ENCODE measurements at places on chromosomes 4 and X.

- peak; percentile 10 for DNase-seq
Measured at GRCh38 chr4:21470535-21470934, 478.0 kb downstream of the KCNIP4 start.

GRCh38 chr4:18858229-18858922 lies 836.8 kb upstream of the LCORL start:
- DNase-seq = no peak

DNA sequence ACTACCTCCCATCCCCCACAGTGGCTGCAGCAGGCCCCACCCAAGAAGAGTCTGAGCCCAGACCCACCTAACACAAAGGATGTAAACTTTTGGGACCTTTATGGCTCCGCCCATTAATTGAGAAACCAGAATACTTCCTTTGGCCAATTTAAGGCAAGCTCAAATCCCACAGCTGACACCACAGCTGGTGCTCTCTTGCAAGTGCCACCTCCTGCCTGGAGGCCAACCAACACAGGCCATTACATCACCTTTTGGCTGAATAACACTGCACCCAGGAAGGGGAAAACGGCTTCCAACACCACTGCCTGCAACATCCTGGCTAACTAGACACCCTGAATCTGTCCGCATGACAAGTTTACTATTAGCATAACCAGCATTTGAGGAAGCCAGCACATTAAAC lies 248.8 kb downstream of the PRDM5 start:
- DNase-seq = no peak

GRCh38 chr4:48047421-48047844 lies 30.9 kb downstream of the NIPAL1 start:
- DNase-seq = no peak

GRCh38 chrX:41350976-41351569 lies 17.1 kb downstream of the DDX3X start:
- no peak for DNase-seq

GRCh38 chr4:177785000-177785399 lies 342.8 kb upstream of the AGA start:
- DNase-seq = no peak

GRCh38 chr4:121449416-121449815 lies 68.6 kb upstream of the QRFPR start:
- DNase-seq = no peak

- DNase-seq = no peak
Measured at GRCh38 chr4:75830906-75831305, 71.3 kb downstream of the PPEF2 start.

DNA sequence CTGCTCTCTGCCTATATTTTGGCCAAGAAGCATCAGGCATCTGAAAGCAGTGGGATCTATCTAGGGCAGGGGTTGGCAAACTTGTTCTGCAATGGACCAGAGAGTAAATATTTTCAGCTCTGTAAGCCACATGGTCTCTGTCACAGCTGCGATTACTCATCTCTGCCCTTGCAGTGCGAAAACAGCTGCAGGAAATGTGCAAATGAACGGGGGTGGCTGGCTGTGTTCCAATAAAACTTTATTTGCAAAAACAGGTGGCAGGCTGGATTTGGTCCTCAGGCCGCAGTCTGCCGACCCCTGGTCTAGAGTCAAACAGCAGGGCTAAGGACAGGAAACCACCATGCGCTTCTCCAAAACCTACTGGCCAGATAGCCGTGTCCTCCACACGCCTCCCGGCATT lies 48.6 kb downstream of the ACOX3 start:
- peak; percentile 44 for DNase-seq

- no peak for DNase-seq
Measured at GRCh38 chrX:1239681-1240142, 27.3 kb upstream of the CRLF2 start.

- DNase-seq = no peak
Measured at GRCh38 chr4:112942997-112943396, 106.5 kb upstream of the ANK2 start.

GRCh38 chr4:85603437-85604336 lies 128.7 kb downstream of the ARHGAP24 start:
- no peak for DNase-seq

DNA sequence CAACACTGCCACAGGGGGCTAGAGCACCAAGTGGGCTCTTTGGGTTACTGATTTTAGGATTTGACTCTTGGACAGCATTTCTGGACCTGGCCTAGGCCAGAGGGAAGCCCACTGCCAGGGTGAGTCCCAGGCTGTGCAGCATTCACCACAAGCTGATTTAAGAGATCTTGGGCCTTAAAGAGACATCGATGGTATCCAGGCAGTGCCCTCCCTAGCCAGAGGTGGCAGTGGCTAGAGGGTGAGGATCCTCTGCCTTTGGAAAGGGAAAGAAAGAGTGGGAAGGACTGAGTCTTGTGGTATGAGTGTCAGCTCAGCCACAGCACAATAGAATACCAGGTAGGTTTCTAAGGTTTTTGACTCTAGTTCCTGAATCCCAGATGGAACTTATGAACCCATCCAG lies 613.9 kb downstream of the FAT4 start:
- no peak for DNase-seq

GRCh38 chr4:158861281-158861680 lies 92.5 kb downstream of the FNIP2 start:
- no peak for DNase-seq

DNA sequence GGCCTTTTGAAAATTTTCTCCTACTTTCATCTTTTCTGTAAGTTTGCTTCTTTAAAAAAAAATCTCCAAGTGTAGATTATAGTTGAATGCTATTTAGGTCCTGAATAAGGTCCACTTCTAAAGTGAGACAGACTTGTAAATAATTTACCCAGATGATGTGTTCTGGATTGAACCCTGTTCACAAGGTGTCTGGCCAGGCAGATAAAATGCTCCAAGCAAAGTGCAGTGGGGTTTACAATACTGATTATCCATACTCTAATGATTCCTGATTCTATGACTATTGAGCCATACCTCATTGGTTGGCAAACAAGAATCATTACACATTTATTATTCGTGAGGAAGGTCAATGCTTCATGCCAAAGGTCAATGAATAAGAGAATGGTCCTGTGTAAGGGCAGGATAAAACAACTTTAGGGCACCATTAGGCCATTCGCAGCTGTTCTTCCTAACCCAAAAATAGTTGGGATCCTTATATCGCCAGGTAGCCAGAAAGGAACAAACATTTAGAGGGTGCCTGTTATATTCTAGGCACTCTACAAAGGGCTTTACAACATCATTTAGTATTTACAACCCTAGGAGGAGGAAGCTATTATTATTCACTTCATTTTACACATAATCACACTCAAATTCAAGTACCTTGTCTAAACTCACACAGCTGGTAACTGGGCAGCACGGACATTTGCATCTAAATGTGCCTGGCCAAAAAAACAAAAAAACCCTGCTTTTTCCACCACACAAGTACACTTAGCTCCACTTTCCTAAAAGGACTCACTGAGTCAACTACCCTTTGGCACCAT lies 18.6 kb upstream of the SAT1 start:
- DNase-seq = no peak

GRCh38 chr4:188660796-188661195 lies 521.6 kb downstream of the TRIML1 start:
- DNase-seq = no peak

DNA sequence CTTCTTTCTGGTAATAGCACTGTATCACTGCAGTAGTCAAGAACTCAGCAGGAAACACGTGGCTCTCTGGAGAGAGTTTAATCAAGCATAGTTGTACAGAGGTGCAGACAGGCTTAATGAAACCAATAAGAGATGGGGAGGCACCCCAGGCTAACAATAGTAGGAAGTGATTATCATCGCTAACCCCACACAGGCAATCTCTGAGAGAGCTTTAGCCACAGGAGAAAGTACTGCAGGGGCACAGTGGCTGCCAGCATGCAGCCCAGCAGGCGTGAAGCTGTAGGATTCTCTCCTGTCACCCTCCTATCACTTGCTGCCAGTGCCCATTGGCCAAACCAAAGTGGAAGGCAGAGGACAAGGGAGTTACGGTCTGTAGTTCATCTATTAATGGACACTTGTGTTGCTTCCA lies 450.0 kb upstream of the RASGEF1B start:
- DNase-seq = no peak

GRCh38 chr4:146211440-146211839 lies 2.9 kb upstream of the REELD1 start:
- no peak for DNase-seq

DNA sequence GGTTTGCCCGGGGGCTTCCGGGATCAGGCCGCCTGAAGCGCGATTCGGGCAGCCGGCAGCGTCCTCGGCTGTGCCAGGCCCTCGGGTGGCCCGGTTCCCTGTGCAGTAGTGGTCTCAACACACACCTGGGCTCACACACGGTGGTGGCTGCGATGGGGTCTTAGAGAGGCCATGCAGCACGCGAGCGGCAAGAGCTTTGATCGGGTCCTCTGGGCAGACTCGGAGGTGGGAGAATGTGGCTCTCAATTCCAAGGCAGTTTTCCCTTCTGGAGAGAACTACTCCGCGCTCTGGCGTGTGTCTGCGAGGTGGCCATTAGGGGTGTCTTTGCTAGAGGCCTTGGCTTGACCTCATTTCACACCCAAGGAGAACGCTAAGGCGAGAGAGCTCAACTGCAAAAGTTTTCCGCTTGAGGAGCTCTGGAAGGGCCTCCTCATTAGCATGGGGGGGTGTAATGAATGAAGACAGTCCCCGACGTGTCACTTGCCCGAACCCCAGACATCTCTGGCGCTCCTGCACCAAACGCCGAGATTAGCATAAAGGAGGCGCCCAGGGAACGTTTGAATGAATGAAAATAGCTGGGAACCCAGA lies 771 bp upstream of the RBPJ start:
- no peak for DNase-seq

GRCh38 chr4:98383431-98384106 lies 122.4 kb downstream of the RAP1GDS1 start:
- no peak for DNase-seq

GRCh38 chr4:46975812-46976553 lies 17.4 kb downstream of the GABRA4 start:
- no peak for DNase-seq

- no peak for DNase-seq
Measured at GRCh38 chrX:57232658-57233360, 53.7 kb upstream of the FAAH2 start.
